ENCODE measurements at places on chromosomes 16 and 17. TPM values are rescaled to one million over a fixed set of nuclear protein-coding genes. Genes with fewer than 3 reads are reported as not detected.

FN3K gene
- total RNA-seq, result 2.0 TPM

AKAP10 gene
- total RNA-seq, result 45.6 TPM

NPIPB8 gene
- total RNA-seq, result not detected

DNA sequence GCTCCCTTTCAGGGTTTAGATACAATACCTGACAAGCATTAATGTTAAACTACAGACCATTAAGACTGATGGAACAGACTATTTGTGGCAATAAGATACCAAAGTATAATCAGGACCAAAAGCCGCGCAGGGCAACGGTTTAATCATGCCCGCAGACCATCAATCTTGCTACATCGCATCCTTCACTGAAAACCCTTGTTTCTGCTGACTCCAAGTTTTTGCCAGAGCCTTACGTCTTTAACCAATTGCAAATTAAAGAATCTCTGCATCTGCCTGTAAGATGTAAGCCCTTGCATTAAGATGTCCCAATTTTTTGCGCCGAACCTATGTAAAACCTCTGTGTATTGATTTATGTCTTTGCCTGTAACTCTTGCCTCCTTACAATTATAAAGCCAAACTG is 94.2 kb upstream of the RBBP6 start:
- no peak for DNase-seq

PRR35 gene
- total RNA-seq, result not detected

DNA sequence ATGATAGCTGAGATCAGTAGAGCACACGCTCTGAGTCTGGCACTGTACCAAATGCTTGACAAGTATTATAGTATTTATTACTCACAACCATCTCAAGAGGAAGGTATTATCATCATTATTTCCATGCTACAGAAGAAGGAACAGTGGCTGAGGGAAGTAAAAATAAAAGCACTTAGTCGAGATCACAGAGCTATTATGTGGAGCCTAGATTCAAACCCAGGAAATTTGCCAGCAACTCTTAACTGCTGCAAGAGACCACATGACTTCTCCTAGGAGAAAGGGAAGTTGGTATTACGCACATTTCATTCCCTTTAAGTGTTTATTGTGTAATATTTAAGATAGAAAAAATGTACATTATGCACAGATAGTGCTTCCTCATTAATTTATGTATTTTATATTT is 1.0 kb upstream of the RHOT1 start:
- DNase-seq, result no peak

DNA sequence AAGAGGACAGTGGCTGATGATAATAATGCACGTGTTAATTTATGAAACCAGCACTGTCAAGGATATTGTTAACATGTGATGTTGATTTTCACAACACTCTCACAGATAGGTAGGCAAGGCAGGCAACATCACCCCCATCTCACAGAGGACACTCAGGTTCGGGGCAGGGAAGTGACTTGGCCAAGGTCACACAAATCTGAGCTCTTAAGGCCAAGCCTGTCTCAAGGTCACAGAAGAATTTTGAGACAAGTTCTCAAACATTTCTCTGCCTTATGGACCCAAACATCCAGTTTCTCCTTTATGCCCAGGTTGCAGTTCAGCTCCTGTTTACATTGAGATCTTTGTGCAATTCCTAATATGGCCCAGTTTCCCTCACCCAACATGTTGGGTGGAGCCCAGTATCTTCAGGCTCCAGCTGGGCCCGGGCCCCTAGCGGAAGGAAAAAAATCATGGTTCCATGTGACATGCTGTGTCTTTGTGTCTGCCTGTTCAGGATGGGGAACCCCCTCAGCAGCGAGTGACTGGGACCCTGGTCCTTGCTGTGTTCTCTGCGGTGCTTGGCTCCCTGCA is 1.3 kb downstream of the SLC2A4 start:
- DNase-seq, result no peak

DNA sequence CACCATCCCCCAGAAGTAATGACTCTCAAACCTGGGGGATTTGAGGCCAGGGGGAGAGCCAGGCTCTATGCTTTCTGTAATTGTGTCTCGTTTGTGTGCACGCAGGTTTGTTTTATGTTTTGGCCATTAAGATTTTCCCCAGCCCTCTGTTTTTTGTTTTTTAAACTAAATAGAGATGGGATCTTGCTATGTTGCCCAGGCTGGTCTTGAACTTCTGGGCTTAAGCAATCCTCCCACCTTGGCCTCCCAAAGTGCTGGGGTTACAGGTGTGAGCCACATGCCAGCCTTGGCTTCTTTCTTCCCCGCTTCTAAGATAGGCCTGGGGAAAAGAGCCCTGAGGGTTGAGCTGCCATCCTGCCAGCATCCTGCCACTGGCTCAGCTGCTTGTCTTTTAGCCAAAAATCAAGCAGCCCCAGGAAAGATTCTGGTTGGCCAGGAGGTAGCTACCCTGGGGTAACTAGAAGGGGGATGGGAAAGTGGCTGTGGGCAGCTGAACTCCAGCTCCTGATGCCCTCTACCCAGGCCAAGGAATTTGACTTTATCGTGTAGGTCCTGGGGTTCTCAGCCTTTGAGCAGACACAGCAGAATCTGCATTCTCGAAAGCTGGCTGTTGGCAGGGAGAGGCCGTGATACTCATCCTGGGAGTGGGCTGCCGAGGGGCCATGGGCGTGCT is 18.4 kb downstream of the KDM8 start:
- DNase-seq, result no peak

All from activated CD4-positive, alpha-beta T cell treated with anti-CD3 and anti-CD28 coated beads, Interleukin-2, amount 10 ng/mL, durations not matched to agents 7 days and 5 days (primary cell).